Femur (tissue), 1 donor: ENCODE measurements at places on chromosomes 12 and 14.

GRCh38 chr12:20368651-20369304, 441 bp downstream of the PDE3A start:
- peak; percentile 58 for DNase-seq

DNA sequence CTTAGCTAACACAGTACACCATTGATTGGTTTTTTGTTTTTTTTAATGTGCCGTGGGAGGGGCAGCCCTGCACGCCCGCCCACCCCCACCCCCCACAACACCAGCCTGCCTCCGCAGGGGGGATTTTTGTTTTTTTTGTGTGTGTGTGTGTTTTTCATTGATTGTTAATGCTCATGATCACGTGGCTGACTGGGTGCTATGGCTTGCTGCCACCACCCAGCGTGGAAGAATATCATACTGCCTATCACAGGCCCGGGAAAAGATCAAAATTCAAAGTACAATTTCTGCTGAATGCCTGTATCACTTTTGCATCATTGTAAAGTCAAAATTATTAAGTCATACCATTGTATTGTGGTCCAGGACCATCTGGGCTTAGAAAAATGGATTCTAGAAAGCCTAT, 8.3 kb downstream of the RESF1 start:
- no peak for DNase-seq

- DNase-seq, result no peak
These were observed 1013.6 kb downstream of the FLRT2 start for GRCh38 chr14:86543521-86543920.

DNA sequence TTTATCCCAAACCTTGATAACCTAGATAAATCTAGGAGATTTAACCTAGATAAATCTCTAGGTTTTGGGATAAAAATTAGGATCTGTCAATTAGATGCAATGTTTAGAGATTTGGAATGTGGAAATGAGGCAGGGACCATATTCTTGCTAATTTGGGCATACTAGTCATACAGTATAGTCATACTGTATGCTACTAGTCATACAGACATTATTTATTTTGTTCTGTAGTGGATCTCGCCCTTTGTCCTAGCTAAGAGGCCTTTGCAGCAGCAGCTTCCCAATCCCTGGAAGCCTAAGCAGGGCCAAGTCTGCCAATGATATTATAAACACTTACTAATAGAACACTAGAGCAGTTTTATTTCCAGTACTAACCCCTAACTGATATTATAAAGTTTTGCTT, 136.4 kb downstream of the CEP128 start:
- no peak for DNase-seq

DNA sequence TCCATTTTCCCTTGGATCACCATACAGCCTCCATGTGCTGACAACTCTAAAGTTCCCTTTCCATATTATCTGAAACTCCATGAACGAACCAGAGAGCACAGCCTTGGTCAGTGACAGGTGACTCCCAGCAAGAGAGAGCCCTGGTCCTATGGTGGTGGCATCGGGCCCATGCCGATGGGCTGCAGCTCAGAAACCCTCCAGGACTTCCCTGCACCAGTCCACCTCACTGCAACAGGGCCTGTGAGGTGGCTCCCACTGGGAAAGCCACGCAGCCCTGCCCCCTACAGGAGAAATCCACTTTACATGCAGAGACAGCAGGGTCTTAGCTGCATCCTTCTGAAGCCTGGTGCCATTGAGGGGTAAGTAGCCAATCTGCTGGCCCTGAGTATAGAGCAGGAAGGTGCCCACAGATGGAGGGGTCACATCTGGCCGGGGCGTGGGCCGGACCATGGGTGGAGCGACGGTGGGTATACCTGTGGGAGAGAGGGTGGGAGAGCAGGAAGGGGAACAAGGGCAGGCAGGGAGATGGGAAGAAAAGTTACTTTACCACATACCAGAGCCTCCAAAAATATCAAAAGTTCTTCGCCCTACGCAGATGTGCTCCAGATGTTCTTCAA, 24.7 kb downstream of the RTRAF start:
- DNase-seq, result no peak

DNA sequence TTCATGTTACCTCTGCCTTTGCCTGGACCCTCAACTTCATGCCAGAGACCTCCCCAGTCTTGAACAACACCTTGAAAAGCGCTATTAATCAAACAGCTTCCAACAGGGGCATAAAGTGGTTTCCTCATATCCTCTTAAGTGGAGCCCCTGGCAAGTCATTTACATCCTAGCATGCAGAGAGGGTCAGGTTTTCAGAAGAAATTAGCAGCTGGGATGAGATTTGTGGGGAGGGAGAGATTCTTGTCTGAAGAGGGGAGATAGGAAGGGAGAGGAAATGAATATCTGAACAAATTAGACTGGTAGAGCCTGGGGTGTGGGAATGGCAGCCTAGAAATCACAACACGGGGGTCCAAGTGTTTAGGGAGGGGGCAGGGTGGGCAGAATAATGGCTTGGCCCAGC, 45.6 kb downstream of the CALM1 start:
- no peak for DNase-seq

- peak; percentile 29 for DNase-seq
These were observed 2.0 kb downstream of the ZBTB25 start for GRCh38 chr14:64501411-64502171.

- DNase-seq, result no peak
These were observed 32.1 kb downstream of the SLC15A4 start for GRCh38 chr12:128791395-128792322.
